ENCODE measurements at places on chromosomes 16 and 17.

GRCh38 chr16:30697264-30698138, 1.5 kb upstream of the SRCAP start:
- DNase-seq, result no peak

DNA sequence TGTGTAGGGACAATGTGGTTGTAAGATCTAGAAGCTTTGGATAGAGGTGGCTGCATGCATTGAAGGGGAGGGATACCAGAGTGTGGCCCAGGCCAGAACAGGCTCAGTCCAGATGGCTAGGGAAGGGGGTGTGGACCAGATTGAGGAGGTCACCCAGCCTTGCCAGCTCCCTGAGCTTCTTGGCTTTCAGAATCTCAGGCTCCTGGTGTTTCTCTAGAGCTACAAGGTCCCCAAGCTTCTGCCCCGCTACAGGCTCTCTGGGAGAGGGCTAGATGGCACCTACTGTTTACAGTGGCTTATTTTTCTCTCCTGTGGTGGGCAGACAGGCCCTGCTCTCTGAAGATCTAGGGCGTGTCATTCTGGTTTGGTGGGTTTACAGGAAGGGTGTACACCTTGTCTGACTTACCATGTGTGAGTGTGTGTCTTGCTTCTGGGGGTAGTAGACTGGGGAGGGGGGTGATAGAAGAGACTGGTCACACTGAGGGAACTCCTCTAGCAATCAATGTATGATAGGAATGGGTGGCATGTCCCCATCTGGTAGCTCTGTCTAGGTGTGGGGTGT, 1.1 kb downstream of the RARA start:
- DNase-seq, result no peak

DNA sequence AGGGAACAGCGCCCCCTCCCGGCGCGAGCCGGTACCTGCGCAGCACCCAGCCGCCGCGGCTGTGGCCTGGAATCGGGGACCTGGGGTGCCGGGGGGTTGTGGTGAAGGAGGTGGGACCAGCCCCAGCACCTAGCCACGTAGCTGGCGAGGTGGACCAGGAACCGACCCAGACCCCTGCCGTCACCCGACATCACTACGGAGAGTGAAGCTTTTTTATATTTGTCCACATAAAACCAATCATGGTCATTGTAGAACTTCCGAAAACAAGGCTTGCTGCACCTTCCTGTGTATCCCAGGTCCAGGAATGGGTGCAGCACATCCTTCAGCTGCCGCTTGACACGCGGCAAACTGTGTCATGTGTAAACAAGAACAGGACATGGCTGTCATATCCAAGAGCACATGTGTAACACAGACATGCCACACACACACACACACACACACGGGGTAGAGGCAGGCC, 1.3 kb downstream of the HBQ1 start:
- DNase-seq, result peak; percentile 63

- DNase-seq, result no peak
Measured at GRCh38 chr16:69328854-69329316, 1.5 kb downstream of the PDF start.

GRCh38 chr17:75124041-75124818, 7.3 kb downstream of the NT5C start:
- DNase-seq, result no peak

- DNase-seq, result no peak
Measured at GRCh38 chr17:62750631-62751051, 57.5 kb downstream of the MARCHF10 start.

DNA sequence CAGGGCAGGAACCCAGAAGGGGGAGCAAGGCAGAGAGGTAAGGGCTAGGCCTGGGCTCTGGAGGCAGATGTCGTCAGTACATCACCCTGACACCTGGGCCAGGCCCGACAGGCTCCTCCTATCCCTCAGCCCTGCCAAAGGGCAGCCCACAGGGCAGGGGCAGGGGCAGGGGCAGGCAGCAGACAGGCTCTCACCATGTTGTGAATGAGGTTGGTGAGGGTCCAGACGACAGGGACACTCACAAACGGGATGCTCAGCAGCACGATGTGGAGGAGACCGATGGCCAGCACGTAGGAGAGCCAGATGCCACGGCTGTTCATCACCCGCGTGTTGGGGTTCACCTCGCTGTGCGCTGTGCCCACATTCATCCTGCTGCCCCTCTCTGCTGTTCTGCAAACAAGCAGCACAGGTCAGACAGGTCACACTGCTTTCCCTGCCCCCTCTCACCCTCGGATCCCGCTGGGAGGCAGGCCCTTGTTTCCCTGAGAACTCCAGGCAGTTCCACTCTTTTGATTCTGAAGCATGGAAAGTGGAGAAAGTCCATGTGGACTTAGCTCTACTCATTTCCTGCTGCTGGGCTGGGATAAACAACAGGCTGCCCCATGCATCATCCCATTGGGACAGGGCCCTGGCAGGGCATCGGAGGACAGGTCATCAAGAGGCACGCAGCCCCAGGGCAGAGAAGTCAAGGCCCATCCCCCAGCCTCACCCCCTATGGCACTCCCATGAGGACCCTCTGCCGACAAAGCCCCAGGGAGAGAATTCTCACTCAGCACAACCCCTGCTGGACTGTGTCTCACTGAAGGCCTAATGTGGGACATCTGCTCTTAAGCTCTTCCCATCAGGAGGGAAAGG, 3.3 kb downstream of the ORMDL3 start:
- DNase-seq, result no peak

- DNase-seq, result no peak
Measured at GRCh38 chr17:49447628-49448302, 33.1 kb upstream of the PHB1 start.

DNA sequence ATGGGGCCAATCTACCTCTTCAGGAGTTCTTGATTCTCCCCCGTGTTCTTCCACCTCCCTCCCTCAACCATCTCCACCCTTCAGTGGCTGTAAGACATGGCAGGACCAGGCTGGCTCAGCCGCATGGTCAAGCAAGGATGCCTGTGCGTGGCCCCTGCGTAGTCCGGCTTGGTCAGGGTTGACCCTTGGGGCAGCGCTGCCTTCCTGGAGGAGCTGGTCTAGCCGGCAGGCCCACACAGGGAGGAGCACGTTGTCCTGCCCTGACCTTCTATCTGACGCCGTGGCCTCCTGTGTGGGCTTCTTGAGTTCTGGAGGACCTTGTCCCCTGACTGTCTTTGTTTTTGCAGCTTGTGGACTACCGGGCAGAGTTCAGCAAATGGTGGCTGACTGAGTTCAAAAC, 169.8 kb downstream of the DNAH9 start:
- DNase-seq, result no peak

DNA sequence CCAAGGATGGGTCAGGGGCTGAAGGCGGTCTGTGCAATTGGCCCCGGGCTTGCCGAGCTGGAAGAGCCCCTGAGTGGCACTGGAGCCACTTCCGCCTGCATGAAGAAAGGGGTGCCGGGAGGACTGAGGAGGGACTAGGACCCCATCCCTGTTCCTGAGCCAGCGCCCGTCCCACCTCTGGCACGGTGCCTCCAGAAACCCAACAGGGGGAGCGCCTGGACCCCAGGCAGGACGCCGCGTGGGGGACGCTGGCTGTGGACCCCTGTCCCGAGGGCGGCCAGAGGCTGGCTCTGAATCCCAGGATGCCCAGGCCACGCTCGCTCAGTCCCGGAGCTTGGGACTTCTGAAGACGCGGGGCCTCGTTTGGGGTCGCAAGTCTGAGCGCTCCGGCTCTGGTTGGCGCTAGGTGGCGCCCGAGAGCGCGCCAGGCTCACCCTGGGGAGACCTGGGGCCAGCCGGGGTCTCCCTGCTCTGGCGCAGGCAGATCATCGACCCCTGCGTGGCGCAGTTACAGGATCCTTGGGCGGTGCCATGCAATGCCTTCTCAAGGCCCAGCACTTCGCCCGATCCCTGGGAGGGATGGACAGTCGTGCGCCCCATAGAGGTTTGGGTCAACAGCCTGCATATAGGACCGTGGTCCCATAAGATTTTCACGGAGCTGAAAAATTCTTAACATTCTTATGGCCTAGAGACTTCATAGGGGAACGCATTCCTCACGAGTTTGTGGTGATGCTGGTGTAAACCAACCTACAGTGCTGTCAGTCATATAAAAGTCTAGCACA, 58.5 kb upstream of the CREBBP start:
- peak; percentile 16 for DNase-seq

DNA sequence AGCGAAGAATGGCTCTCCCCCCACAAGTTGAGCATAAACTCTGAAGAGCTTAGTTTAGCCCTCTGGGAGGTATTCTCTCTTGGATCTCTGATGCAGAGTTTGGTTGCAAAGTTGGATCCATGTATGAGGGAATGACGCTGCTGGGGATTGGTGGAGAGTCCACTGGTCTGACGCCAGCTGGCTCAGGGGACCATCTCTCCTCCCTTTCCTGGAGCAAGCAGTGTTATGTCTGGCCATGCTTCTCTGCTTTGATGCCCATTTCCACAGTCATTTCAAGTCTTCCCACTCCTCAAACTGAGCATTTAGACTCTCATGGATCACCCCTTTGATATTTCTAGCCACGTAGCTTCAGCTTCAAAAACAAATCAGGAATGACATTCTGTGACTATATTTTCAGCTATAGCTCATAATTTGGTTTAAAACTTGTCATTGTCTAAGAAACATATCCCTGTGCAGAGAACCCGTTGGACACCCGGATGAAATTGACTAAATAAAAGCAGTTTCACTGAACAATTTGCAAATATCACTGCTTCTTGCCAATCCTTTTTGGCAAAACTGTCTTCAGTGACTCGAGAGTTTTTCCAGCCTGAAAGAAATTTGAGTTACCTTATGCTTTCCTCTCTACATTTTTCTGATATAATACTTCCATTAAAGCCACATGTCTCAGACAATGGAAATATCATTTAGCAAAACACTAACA, 193.4 kb upstream of the CDH11 start:
- no peak for DNase-seq

- no peak for DNase-seq
Measured at GRCh38 chr16:11638140-11638539, 30.1 kb upstream of the SNN start.

DNA sequence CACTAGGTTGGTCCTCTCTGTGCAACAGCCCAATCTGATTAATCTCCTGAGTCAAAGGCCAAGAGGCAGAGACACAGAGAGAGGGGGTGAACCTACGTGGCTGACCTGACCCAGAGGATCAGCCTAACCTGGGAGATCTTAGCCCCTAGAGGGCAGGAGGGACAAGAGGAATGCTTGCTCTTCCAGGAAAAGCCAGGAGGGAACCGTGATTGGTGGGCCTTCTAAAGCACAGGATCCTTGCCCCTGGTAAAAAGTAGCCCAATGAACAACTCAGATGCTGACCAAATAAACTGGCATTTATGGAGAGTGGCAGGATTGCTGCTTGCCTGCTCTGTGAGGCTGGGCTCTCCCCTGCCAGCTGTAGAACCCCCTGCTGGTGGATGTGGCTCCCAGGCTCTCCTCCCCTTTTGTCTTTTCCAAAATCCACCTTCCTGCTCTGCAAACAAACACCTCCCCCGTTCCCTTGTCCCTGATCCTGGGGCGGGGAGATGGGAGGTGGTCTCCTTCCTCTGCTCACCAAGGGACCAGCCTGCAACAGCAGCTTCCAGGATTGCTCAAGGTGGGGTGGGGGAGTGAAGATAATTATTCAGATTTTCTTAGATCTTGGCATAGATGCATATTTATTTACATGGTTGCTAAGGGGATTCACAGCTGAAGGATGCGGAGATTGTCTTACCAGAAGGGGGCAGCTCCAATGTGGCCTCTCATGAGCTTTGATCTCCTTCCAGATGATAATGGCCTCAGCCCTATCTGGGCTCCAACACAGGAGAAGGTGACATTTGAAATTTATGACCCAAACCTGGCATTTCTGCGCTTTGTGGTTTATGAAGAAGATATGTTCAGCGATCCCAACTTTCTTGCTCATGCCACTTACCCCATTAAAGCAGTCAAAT, 71.9 kb downstream of the SDR42E1 start:
- no peak for DNase-seq

DNA sequence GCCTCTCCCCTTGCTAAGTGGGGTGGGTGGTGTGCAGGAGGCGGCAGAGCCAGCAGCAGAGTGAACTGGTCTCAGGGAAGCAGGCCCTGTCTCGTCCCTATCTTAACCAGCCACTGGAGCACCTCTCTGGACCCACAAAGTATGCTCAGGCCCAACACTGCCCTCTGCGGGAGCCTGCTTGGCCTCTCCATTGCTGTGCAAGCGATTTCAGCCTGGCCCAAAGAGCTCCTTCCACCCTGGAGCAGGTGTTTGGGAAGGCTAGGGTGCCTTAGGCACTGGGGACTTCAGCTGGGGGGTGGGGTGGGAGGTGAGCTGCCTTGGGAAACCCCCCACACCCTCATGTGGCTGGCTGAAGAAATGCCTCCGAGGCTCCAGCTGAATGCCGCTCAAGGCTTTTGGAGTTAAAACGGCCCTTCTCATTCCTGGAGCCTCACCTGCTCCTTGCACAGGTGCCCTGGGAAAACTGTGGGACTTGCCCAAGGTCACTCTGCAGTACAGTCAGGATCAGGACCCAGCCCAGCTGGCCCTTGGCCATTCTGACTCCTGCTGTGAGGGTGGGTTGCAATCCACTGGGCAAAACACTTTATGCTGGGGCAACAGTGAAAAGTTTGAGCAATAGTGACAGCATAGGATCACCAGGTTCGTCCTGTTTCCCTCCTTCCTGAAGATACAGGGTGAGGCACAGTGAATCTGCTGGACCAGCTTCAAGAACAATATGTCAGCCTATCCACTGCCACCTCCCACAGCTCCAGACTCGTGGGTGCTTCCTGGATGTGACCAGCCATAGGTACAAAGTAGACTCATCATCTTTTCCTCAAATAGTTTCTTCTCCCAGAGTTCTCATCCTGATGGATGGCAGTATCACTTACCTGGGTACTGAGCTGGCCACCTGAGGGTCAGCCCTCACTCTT, 5.9 kb upstream of the UBE2O start:
- no peak for DNase-seq

DNA sequence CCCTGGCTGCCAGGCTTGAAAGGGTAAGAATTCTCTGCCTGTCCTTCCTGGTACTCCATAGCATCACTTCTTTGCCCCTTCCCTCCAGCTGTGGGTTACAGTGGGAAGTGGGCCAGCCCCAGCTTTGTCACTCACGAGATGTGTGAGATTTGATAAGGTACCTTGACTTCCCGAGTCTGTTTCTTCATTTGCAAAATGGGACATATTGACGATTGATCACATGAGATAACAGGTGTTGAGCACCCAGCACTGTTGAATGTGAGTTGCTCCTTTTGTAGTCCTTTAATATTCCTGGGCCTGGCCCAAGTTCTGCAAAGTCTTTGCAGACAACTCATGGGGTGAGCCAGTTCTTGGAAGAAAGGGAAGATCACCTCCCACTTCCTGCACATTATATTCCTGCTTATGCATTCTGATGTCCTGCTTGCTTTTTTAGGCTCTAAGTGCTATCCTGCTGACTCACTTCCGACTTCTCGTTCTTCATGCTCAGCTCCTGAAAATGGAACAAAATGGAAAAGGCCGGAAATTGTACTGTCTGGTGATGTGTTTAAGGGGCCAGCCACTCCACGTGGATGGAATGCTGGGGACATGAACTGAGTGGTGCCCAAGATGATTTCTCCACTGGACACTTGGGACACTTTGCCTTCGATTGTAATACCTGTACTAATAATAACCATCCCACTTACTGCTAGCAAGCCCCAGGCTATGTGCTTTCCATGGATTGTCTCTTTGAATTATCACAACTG, 8.3 kb upstream of the NLK start:
- DNase-seq, result no peak

DNA sequence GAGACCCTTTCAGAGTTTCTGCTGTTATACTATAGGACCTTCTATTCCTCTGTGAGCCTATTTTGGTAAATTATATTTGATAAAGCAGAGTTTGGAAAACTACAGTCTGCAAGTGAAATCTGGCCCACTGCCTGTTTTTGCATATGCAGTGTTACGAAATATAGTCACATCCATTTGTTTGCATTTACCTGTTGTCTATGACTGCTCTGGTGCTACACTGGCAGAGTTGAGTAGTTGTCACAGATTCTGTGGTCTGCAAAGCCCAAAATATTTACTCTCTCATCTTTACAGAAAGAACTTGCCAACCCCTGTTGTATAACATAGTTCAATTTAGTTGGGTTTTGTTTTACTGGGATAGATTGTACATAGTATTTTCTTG, 42.3 kb downstream of the TNRC6A start:
- DNase-seq, result no peak

All from activated CD4-positive, CD25-positive, alpha-beta regulatory T cell treated with anti-CD3 and anti-CD28 coated beads, Interleukin-2, amount 50 U/mL, for 16 hours (primary cell).